Posterior vena cava (tissue), 2 donors: ENCODE measurements at places on chromosomes 5 and 9.

DNA sequence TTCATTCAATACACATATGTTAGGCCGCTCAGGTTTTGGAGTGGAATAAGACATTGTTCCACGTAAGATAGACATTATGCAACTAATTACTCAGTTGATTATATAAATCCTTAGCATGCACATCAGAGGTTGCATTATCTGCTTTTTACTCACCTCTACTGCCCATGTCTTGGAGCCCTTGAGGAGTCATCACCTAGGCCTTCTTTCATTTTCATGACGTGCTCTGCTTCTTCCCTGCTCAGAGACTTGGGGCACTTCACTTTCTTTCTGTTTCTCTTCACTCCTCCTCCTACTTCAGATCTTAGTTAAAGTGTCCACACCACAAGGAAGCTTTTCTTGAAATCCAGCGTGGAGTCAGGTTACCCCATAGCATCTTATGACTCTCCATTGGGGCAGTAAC lies 241.1 kb downstream of the TLR4 start:
- DNase-seq = no peak

GRCh38 chr9:123373447-123373923 lies 17.5 kb downstream of the CRB2 start:
- DNase-seq = no peak

- no peak for DNase-seq
These were observed 5.1 kb downstream of the BHMT2 start for GRCh38 chr5:79074641-79075040.

- DNase-seq = no peak
These were observed 41.5 kb downstream of the CACNA1B start for GRCh38 chr9:137919095-137919465.

GRCh38 chr9:752201-752600 lies 89.3 kb upstream of the DMRT1 start:
- DNase-seq = no peak

DNA sequence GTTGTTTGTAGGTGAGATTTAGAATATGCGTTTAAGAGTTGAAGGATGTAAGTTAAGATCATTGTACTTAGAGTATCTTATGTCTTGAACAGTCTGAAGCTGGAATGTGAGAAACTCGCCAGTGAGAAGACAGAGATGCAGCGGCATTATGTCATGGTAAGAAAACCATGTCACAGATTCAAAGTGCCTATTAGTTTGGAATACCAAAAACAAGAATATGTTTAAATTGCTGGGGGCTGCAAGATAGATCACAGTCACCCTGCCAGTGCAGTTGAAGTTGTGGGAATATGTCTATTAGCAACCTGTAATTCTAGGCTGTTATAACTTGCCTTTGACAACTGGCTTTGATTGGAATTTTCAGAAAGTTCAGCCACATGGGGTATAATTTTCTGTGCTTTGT lies 3.0 kb downstream of the TLE4 start:
- no peak for DNase-seq

DNA sequence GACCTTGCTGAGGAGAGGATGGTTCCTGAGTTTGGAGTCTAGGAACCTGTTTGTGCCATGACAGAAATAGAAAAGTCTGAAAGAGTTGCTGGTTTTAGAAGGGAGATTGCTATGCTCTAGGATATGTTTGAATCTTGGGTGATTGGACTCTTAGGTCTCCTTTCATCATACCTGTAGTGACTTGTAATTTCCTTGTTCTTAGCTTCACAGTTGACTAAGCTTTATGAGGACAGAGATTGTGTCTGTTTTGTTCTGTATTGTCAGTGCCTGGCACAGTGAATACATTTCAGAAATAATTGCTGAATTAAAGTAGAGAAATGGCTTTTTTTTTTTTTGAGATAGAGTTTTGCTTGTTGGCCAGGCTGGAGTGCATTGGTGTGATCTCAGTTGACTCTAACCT lies 31.5 kb downstream of the GAPVD1 start:
- no peak for DNase-seq

GRCh38 chr9:6759185-6759977 lies 1.6 kb downstream of the KDM4C start:
- DNase-seq = no peak

GRCh38 chr9:87270221-87270847 lies 227.3 kb upstream of the DAPK1 start:
- DNase-seq = no peak

- no peak for DNase-seq
These were observed 5.0 kb upstream of the SET start for GRCh38 chr9:128684065-128684324.

DNA sequence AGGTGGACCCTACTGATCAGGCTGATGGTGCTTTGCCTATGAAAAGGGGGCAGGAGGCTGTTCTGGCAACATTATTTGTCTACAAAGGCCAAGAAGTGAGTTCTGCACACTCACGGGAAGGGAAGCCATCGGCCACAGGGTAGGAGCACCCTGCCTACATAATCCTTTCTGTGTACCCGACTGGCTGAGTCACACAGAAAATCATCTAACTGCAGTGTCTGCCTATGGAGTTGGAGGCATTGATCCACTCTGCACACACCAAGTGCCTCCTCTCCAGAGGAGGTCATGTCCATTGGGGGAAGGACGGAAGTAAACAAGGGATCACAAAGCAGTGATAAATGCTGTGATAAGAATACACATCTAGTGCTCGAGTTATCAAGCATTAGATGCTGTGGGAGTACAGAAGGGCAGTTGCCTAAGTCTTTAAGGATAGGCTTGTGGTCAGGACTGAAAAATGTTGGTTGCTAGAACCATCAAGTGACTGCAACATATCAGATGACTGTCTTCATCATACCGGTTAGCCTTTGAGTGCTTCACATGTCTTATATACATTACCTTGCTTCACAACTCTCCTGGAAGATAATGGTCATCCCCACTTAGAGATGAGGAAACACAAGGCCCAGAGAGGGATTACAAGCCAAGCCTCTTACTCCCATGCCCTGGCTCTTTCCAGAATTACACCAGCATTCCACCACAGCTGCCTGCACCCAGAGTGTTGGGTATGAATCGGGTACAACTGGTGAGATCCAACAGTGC lies 1.3 kb upstream of the SLC2A8 start:
- no peak for DNase-seq

DNA sequence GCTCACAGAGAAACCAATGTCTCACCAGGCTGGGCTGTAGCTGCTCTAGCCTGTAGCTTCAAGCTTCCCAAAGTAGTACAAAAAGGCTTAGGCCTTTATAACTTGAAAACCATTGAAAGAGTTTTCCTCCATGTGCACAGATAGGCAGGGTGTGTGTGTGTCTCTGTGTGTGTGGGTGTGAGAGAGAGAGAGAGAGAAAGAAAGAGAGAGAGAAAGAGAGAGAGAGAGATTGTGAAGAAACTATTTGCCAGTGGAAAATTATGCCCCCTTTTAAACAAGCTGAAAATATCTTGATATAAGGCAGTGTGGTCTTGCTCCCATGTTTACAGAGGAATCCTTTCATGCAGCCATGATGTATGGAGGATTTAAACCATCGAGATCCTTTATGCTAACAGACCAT lies 17.9 kb upstream of the GDNF start:
- DNase-seq = no peak

DNA sequence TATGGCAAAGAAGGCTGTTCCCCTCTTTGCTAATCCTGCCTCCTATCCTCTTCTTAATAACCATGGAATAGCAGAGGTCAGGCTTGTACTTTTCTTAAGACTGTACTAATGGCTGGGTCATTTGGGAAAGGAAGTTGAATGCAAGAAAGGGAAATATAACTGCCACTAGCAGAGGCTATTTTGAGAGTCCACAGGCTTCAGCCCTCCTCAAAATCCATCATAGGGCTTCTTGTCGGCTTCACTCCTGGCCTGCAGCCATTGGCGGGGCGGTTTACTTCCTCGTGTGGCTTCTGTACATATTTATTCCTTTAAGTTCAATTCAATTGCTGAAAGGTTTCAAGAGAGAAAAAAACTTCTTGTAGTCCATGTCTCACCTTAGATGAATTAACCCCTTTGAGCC lies 2.8 kb upstream of the PARP8 start:
- no peak for DNase-seq

- DNase-seq = no peak
These were observed 201.7 kb downstream of the EFNA5 start for GRCh38 chr5:107469064-107469463.

- no peak for DNase-seq
These were observed 99.3 kb downstream of the SLIT3 start for GRCh38 chr5:169201597-169201996.

- DNase-seq = no peak
These were observed 5.8 kb downstream of the NDUFS6 start for GRCh38 chr5:1806974-1807373.

- DNase-seq = no peak
These were observed 253.8 kb downstream of the KDM4C start for GRCh38 chr9:7011395-7012067.

GRCh38 chr5:113218200-113218599 lies 216.6 kb downstream of the TSSK1B start:
- DNase-seq = no peak

DNA sequence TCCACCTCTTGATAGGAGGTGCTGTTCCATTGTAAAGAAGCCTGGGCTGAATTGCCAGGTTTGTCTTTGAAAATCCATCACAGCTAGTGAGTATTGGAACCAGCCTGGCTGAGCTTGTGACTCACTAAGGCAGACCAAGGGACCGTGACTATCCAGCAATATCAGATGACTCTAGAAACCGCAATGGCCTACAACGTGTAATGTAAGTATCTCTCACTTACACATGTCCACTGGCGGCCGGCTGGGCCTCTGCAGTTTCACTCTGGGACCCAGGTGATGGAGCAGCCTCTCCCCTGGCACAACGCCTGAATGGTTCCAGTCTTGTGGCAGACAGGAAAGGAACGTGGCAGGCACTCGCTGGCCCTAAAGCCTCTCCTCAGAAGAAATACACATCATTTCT lies 3.1 kb upstream of the HRH2 start:
- peak; percentile 76 for DNase-seq

DNA sequence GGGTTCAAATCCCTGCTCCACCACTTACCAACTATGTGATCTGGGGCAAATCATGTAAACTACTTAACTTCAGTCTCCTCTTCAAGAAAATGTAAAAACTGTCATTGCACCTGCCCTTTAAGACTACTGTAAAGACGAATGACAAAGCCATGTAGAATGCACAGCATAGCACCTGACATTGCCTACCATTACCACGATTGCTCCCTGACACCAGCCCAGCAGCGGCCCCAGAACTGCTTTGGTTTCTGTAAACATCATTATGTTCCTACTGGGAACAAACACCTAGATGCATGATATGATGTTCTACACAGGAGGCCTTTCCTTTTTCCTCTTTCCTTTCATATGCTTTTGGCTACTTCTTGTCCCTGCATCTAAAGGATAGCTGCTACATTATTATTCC lies 23.1 kb upstream of the PLPP6 start:
- DNase-seq = no peak

DNA sequence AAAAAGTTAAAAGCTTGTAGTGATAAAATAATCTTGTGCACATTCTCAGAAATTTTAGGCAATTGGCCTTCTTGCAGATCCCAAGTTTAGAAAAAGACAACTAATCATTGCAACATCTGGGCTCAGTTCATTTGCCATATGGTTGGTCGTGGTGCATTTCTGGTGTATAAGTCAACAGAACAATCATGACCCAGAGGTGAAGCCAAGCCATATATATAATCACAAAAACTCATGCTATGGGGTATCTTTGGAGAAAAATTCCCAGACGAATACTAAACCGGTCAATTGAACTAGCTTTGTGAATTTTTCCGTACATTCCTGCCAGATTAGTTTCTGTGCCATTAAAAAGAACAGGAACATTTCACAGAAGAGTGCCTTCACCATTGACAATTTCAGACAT lies 50.3 kb downstream of the FYB1 start:
- no peak for DNase-seq

DNA sequence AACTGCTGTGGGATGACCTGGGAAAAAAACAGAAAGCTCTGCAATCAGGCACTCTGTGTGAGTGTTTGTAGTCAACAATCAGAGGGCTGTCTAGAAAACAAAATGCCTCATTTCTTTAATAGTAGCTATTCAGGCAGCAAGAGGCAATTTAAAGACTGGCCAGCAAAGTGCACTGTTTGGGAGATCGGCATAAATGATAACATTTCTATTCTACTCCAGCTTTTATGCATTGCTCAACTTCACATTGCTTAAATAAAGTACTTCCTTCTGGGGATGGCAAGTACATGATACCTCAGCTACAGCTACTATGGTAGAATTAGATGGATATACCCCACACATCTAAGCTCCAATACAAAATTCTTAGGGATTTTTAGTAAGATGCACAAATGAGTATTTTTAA lies 193.1 kb downstream of the DCP2 start:
- DNase-seq = no peak

DNA sequence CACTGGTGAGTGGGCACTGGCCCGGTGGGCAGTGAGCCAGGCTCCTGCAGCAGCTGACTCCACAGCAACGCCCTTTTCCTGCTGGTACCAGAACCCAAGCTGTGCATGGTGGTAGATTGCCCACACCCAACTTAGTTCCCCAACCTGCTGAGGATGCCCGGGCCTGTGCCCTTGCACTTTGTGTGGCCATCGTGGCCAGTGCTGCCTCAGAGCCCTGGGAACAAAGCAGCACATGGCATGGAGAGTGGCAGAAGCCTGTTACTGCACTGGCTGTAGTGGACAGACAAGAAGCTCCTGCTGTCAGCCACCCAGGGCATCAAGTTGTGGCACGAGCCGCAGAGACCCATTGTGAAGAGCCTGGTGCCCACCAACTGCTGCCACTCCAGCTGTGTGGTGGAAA lies 612.9 kb downstream of the DNAH5 start:
- peak; percentile 76 for DNase-seq

DNA sequence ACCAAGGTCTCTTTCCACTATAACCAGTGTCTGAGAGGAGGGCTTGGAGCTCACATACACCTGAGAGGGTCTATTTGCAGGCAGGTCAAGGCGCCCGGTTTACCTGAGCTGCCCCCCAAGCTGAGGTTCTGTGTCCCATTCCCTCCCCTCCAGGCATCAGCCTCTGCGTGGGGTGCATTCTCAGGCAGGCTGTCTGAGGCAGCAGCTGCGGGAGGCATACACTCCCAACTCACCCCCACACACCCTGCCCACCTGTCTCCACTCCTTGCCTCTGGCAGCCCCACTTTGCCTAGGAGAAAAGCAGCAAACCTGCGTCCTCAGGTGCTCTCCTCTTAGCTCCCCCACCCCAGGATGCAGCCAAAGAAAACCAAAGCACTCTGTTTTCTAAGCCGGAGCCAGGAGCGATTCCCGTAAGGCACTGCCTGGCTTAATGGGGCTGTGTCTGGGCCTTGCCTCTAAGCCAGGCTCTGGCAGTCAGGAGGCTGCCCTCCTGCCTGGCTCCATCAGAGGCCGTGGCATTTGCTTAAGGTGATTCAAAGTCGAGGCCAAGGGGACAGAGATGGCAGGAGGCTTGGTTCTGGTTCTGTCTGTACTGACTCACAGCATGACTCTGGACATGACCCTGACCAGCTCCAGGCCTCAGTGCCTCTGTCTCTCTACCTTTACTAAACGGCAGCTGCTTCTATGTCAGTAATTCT lies 139.2 kb upstream of the TRIM32 start:
- no peak for DNase-seq

DNA sequence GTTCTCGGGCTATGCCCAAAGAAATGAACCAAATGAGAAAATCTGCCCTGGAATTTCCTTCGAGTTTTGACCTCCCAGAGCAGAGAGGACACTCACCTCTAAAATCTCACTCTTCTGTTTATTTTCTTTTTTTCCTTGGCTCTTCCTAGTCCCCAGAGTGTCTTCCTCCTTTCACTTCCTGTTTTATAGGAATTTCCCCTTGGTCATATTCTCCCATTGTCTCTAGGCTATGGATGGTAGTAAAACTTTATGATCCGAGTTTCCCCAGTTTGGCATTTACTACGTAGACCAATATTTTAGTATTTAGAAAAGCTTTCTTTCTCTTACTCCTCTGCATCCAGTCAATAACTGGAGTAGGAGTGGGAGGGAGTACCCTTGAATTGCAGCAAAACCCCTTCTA lies 354.5 kb upstream of the ZNF608 start:
- no peak for DNase-seq

GRCh38 chr5:110268283-110268682 lies 458.2 kb downstream of the TMEM232 start:
- no peak for DNase-seq
